ENCODE measurements at places on chromosomes 13 and 19. TPM values are rescaled to one million over a fixed set of nuclear protein-coding genes. Genes with fewer than 3 reads are reported as not detected.
A peak's percentile ranks its signal among the peaks of the same experiment; 100 is the strongest.

GRCh38 chr19:1009981-1010538, 9.8 kb downstream of the GRIN3B start:
- no peak for DNase-seq

DNA sequence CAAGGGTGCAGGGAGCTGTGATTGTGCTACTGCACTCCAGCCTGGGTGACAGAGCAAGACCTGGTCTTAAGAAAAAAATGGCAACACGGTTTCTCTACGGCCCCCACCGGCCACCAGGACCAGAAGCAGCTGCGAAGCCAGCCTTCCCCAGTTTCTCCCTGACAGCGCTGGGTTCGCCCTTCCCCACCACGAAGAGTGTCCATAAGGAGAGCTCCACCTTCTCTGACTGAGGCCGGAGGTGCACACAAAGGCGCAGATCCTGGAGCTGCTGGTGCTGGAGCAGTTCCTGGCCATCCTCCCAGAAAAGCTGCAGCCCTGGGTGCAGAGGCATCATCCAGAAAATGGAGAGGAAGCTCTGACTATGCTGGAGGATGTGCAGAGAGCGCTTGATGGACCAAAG, 52.2 kb upstream of the ZNF599 start:
- DNase-seq, result no peak

GRCh38 chr13:28679628-28680027, 20.7 kb downstream of the POMP start:
- no peak for DNase-seq

- DNase-seq, result no peak
Measured at GRCh38 chr19:11617180-11618062, 20.1 kb downstream of the ZNF627 start.

GRCh38 chr13:85314686-85315085, 484.5 kb downstream of the SLITRK6 start:
- no peak for DNase-seq

DNA sequence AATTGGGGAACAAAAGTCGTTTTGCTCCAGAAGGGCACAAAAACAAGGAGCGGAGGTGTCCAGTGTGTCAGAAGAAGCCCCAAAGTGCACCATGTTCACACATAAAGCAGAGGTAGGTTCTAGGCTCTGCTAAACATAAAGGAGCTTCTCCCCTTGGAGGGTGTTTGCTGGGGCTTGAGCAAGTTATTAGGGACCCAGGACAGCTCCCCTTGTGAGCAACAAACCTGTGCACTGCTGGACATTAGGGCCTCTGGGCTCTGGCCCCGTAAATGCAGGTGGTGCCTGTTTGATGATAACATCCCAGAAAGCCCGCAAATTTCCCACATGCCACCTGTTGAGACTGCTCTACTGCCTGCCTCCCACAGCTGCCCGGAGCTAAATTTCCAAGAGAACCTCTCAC, 10.8 kb downstream of the RCN3 start:
- no peak for DNase-seq

DNA sequence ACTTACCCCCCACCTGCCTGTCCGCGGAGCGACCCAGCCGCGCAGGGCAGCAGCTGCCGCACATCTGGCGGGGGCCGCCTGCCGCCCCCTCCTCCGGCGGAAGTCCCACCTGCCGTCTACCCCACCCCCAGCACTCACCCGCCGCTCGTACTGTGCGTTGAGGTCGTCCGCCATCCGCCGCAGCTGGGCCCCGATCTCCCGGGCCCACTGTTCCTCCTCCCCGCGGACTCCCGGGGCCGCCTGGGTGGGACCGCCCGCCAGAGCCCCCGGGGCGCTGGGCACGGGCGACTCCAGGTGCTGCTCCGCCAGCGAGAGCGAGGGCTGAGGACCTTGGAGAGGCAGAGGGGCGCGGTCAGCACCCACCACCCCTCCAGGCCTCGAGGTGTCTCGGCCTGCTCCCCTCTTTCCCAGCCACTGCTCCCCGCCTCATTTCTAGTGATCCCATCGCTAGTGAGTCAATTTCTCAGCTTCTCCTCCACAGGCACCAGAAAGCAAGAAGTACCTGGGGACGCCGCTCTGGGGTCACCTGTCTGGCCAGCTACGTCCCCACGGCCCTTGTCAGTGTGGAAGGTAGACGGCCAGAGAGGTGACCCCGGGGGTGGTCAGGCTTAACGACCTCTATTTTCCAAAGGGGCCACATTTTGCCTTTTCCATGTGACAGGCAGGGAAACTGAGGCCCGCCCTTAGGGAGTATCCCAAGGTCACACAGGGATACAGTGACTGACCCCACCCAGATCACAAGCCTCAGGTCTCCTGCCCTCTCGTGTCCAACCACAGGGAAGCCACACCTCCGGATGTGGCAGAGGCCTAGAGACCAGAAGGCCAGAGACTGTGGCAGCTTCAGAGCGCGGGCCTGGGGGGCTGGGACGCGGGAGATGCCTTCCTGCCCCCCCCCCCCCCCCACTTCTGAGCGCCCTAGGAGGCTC, 4.3 kb downstream of the BBC3 start:
- DNase-seq, result peak; percentile 54

DNA sequence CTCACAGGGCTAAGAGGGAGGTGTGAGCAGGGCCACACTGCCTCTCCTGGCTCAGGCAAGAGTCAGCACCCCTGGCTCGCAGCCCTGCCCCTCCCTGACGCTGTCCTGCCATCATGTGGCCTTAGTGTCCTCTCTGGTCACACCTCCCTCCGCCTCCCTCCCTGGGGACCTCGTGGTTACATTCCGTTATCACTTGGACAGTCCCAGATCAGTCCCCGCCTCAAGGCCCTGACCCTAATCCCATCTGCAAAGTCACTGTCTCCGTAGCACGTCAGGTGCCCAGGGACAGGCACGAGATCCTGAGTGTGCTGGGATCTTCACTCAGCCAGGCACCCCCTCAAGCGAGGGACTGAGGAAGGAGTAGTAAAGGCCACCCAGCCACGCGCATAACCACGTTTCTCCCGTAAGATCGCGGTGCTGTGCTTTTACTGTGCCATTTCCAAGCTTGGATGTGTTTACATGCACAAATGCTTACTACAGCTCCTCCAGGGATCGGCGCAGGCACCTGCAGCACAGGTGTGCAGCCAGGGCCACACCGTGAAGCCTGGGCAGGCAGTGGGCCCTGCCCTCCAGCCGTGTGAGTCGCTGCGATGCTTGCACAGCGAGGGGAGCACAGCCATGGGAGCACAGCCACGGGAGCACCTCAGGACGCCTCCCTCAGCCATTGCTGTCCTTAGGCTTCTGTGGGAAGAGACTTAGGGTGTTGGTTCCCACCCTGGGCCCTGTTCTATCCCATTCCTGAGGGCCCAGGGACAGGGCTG, 10.7 kb upstream of the TMEM255B start:
- DNase-seq, result no peak

- no peak for DNase-seq
Measured at GRCh38 chr19:40321076-40321475, 27.1 kb downstream of the C19orf47 start.

DNA sequence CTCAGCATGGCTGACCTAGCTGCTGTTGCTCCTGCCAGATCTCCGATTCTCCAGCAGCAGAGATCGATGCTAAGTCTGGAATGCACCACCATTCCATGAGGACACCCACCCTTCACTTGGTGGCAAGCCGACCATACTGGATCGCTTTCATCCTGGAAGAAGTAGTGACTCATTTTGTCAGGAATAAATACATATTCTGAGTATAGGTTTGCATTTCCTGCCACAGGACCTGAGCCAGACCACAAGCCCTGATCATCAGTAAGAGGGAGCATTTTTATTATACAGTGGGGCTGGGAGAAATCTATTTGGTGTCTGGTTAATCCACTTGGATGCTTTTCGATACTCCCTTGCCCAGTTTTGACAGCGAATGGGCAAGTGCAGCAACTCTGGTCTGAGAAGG, 10.9 kb upstream of the KCTD15 start:
- no peak for DNase-seq

GRCh38 chr13:108315273-108315672, 45.8 kb downstream of the TNFSF13B start:
- DNase-seq, result no peak

GRCh38 chr19:55973982-55974381, 12.6 kb upstream of the NLRP5 start:
- DNase-seq, result no peak

GRCh38 chr13:51292000-51292565, 47.4 kb upstream of the SERPINE3 start:
- DNase-seq, result no peak

The SOHLH2 gene
- total RNA-seq, result not detected

The MLNR gene
- not detected for total RNA-seq

Measured in omental fat pad (tissue), 4 donors.